ENCODE measurements at places on chromosomes 7 and 10.

DNA sequence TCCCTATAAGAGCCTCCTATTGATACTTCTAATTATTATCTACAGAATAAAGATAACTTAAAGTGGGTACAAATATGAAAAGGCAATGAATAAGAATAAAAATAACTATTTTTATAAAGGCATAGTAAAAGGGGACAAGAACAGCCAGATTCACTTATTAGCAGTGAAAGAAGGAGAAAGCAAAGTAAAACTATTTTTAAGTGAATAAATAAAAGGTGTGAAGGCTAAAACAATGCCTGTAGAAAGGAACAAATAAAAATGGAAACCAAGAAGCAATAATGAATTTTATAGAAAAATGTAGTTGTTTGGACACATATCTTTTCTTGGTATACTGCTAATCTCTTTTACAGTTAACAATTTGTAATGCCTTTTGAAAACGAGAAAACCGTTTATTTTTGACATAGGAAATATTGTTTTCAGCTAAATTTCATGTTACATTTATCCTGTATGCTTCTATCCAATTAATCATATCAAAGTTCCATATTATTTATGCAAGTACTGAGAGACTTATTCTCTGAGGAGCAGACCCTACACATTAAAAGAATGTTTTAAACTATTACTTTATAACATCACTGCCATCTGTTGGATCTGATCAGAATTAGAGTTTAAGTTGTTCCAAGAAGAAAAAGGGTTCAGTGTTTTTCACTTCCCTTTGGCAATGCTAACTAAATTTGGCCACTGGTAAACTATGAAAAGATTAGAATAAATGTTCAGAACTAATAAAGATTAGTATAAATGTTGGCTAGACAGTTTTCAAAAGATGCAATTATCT is 59.1 kb downstream of the ARMC3 start:
- no peak for DNase-seq

DNA sequence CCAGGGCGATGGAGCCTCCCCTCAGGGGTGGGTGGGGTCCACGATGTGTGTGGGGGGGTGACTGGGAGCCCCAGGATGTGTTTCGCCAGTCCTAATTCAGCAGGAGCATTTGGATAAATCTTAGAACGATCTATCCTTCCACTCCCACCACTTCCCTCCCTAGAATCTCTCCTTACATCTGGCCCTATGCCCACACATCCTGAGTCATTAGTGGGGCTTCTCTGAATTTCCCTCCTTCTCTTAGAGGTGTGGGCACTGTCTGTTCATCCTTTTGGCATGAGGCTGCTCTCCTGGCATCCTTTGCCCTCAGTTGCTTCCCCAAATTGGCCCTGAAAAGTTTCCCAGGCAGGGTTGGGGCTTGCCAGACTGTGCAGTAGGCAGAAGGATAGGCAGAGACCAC is 1.6 kb downstream of the GHRHR start:
- no peak for DNase-seq

DNA sequence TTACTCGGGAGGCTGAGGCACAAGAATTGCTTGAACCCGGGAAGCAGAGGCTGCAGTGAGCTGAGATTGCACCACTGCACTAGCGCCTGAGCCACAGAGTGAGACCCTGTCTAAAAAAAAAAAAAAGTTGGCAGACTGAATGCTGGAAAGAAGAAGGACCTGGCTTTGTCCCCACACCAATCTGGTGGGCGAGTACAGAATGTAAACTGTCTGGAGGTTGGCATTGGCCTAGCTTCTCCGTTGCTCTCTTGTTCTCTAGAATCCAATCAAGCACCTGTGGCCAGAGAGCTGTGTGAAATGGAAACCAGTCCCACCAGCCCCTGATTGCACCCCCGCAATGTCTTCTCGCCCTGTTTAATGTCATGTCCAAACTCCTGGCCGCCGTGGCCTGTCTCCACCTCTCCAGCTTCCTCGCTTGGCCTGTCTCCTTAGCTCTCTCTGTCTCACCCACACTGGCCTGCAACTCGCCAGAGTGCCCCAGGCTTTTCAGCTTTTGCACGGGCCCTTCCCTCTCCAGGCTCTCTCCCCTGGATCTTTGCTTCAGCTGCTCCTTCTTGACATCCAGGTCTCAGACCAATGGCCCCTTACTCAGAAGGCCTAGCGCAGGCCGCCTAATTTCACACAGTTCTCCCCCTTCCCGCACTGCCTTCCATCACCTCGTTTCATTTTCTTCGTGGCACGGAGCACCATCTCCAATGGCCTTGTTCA is 670 bp upstream of the AGK start:
- no peak for DNase-seq

GRCh38 chr10:114283535-114284234 is 44.6 kb downstream of the VWA2 start:
- no peak for DNase-seq

- no peak for DNase-seq
These were observed 137.2 kb downstream of the LRMDA start for GRCh38 chr10:75568450-75569130.

Measured in T47D (cell line).